Peyer's patch (tissue), 4 donors: ENCODE measurements at places on chromosomes 3 and 15. TPM values are rescaled to one million over a fixed set of nuclear protein-coding genes. Genes with fewer than 3 reads are reported as not detected.

GRCh38 chr3:125098611-125099291 is 43.0 kb upstream of the HEG1 start:
- H3K36me3 ChIP-seq: no peaks in the 10 kb centered on the region
- H3K27me3 ChIP-seq: no peaks in the 10 kb centered on the region
- H3K27ac ChIP-seq: no peak overlapping the region
- H3K4me3 ChIP-seq: no peak overlapping the region

DNA sequence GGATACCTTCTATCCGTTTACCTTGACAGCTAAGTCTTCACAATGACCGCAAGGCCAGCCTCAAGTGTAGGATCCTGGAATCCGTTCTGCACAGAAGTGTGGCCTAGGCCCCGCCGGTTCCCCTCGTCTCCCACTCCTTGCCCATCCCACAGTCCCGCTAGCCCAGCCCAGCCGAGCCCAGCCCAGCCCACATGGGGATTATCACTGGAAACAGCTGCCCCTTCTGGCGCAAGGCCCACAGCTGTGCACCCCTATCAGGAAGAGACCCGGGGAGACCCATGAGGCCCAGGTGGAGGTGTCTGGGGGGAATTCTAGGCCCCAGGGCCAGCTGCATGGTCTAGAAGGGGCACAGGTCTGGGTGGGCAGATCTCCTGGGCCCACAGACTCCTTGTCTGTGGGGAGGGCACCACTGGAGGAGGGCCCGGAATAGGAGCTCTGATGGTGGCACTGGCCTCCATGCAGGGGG is 27.9 kb upstream of the KLF13 start:
- H3K4me3 ChIP-seq: no peak overlapping the region
- H3K27ac ChIP-seq: no peak overlapping the region
- H3K4me1 ChIP-seq: no peaks in the 10 kb centered on the region
- DNase-seq: no peak

DNA sequence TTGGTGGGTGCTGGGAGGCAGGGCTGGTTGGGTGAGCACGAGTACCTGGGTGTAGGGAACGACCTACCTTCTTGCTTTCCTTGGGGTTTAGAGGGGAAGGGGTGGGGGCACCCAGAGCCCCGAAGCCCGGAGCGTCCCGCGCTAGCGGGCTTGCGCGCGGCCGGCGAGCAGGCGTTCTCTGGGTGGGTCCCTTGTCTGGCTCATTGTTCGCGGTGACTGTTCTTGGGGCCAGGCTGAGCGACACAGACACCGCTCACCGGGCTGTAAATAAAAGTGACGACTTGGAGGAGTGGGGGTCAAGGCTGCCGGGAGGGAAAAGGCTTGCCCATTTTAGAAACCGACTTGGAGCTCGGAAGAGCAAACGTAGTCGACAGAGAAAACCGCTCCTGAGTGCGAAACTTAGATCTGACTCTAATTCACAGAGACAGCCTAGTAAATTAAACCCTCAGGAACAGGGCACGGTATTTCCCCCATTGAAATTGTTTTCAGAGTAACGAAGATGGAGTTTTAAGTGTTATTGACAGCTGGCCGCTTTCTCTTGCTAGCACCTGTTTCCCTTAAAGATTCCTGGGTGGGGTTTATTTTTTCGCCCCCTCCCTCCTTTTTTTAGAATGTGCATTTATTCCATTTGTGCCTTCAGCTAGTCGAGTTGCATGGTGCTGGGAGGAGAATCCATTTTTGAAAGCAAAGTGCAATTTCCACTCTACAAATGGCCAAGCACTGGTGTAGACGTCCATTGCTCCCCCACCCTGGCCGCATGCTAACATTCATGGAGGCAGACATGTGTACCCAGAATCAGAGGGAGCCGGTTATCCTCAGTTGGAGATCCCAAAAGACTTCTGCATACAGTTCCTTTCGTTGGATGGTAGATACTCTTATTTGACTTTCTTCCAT is 532.1 kb upstream of the SEMA6D start:
- H3K27ac ChIP-seq: no peak overlapping the region
- H3K36me3 ChIP-seq: no peaks in the 10 kb centered on the region
- peak overlapping the region; percentile 26 for H3K4me3 ChIP-seq
- DNase-seq: no peak
- no peaks in the 10 kb centered on the region for H3K4me1 ChIP-seq

Gene DUOX1
- total RNA-seq: 0.35 TPM

Gene CSNK1G1
- total RNA-seq: 31.4 TPM

Gene MANF
- 52.7 TPM for total RNA-seq

- peak overlapping the region; percentile 59 for H3K4me3 ChIP-seq
- H3K27ac ChIP-seq: peak overlapping the region; percentile 84
- no peaks in the 10 kb centered on the region for H3K36me3 ChIP-seq
- no peaks in the 10 kb centered on the region for H3K27me3 ChIP-seq
- peaks cover 15% of the 10 kb centered on the region for H3K4me1 ChIP-seq
- DNase-seq: no peak
These were observed 1.5 kb downstream of the IGF2BP2 start for GRCh38 chr3:185823078-185824044.

DNA sequence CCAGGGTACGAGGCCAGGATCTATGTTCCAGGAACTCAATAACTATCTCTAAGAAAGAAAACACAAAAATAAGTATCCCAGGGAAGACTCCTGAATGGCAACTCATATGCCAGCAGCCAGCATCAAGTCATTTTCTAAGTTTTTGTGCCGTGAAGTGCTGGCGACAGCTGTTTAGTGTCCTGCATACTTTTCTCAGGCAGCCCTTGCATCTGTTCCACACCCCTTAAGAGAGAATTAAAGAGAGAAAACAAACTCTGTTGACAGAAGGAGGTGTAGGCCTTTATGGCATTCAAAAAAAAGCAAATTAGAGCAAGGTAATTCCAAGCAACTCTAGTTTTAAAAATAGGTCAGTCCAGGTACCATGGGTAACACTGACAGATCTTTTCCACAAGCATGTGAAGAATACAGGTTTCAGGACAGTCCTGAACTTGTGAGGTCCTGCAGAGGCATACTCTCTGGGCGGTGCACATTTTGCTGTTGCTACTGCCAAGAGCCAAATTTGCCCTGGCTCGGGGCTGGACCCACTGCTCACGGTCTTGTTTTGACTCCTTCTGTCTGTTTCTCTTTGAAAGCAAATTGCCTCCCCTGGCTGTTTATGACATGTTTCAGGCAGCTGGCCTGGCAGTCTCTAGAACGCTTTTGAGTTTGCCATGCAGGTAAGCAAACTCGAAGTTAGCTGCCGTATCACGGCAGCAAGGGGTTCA is 252.1 kb upstream of the ADAMTS9 start:
- no peaks in the 10 kb centered on the region for H3K36me3 ChIP-seq
- H3K27me3 ChIP-seq: no peaks in the 10 kb centered on the region
- H3K4me3 ChIP-seq: no peak overlapping the region
- no peak overlapping the region for H3K27ac ChIP-seq

GRCh38 chr15:71844916-71845315 is 34.6 kb downstream of the NR2E3 start:
- H3K4me1 ChIP-seq: no peaks in the 10 kb centered on the region
- no peaks in the 10 kb centered on the region for H3K36me3 ChIP-seq
- H3K27me3 ChIP-seq: no peaks in the 10 kb centered on the region
- H3K4me3 ChIP-seq: no peak overlapping the region
- H3K27ac ChIP-seq: no peak overlapping the region

Gene CTXN2
- total RNA-seq: not detected

Gene FAM107A
- total RNA-seq: 26.8 TPM

DNA sequence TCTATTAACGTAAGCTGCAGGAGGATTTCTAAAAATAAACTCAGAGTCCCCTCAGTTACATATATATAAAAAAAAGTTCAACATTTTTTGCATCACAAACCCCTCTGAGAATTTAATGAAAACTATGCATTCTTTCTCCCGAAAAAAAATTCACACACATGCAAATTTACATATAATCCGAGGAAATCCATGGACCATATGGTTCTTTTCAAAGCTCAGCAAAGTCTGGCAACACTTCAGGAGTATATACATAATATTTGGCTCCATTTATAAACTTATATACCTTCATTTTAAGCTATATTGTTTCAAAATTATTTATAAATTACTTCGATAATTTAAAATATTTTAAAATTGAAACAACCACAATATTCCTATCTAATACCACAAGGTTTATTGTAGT is 140.7 kb upstream of the PLXND1 start:
- no peak overlapping the region for H3K27ac ChIP-seq
- H3K27me3 ChIP-seq: no peaks in the 10 kb centered on the region
- no peak for DNase-seq
- no peaks in the 10 kb centered on the region for H3K4me1 ChIP-seq

Gene PRR20G
- total RNA-seq: not detected
